ENCODE measurements at places on chromosomes 1 and 21.

GRCh38 chr1:12047120-12047876 is 15.8 kb upstream of the TNFRSF8 start:
- DNase-seq = peak; percentile 39

- DNase-seq = no peak
Measured at GRCh38 chr1:187641463-187641862, 812.7 kb downstream of the PLA2G4A start.

- no peak for DNase-seq
Measured at GRCh38 chr1:12244078-12244477, 14.2 kb downstream of the VPS13D start.

DNA sequence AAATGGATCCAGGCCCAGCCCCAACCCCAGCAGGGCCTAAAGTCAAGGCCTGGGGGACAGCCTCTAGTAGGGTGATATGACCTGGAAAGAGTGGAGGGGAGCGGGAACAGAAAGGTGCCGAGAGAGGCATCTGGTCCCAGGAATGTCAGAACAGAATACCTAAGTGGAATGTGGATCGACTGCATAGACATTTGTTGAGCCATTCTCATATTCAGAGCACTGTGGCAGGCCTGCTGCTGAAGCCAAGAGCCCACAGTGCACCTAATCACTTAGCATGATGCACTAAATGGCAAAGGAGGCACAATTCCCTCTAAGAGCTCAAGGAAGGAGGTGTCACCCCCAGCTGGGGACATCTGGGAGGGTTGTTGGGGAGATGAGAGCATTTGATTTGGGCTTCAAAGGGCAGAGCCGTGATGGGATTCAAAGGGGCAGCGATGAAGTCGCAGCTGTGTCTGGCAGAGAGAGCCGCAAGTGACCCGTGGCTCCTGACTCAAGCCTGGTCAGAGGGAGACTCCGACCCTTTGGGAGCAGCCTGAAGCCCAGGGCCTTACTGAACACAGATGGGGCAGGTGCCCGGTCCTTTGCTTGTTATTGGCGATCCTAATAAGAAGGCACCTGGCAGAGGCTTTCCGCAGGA is 8.6 kb upstream of the PKP1 start:
- DNase-seq = no peak

GRCh38 chr1:155136748-155137147 is 1.1 kb downstream of the SLC50A1 start:
- no peak for DNase-seq

- no peak for DNase-seq
Measured at GRCh38 chr1:177116941-177117340, 47.6 kb downstream of the ASTN1 start.

DNA sequence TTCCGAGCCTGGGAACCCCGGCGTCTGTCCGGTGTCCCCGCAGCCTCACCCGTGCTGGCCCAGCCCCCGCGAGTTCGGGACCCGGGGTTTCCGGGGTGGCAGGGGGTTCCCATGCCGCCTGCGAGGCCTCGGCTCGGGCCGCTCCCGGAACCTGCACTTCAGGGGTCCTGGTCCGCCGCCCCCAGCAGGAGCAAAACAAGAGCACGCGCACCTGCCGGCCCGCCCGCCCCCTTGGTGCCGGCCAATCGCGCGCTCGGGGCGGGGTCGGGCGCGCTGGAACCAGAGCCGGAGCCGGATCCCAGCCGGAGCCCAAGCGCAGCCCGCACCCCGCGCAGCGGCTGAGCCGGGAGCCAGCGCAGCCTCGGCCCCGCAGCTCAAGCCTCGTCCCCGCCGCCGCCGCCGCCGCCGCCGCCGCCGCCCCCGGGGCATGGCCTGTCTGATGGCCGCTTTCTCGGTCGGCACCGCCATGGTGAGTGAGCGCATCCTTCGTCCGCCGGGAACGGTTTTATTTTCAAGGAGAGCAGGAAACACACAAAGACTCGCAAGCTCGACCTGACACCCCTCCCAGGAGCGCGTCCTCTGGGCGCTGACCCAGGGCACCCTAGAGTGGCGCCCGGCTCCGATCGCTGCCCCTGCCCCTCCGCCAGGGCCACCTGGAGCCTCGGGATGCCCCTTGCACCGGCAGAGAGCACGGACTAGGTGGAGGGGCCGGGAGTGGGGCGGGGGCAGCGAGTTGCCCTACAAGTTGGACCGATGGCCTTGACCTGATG is at the start of gene ABCG1:
ABCG1 (plus strand) TSS at position 305 of the 770 bp plus-strand sequence; CDS start at position 428, 123 bp downstream.
- DNase-seq = no peak

- DNase-seq = no peak
Measured at GRCh38 chr1:186681121-186681520, 898 bp upstream of the PTGS2 start.

DNA sequence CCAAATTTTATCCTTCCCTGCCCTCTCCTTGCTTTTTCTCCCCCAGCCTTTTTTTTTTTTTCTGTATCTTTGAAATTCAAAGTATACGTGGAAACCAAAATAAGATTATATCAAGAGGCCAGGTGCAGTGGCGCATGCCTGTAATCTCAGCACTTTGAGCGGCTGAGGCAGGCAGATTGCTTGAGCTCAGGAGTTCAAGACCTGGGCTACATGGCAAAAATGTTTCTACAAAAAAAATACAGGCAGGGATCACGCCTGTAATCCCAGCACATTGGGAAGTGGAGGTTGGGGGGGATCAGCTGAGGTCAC is 6.6 kb upstream of the PRCC start:
- no peak for DNase-seq

DNA sequence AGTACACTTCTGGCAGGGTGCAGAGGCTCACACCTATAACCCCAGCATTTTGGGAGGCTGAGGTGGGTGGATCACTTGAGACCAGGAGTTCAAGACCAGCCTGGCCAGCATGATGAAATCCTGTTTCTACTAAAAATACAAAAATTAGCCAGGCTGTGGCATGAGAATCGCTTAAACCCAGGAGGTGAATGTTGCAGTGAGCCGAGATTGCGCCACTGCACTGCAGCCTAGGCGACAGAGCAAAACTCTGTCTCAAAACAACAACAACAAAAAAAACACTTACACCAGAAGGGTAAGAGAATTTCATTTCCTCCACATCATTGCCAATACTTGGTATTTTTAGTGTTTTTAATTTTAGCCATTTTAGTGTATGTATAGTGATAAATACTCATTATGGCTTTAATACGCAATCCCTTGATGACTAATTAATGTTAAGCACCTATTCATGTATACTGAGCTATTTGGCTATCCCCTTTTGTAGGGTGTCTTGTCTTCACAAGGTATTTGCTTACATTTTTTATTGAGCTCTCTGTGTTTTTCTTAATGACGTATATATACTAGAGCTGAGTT is 77.1 kb upstream of the TNR start:
- no peak for DNase-seq

DNA sequence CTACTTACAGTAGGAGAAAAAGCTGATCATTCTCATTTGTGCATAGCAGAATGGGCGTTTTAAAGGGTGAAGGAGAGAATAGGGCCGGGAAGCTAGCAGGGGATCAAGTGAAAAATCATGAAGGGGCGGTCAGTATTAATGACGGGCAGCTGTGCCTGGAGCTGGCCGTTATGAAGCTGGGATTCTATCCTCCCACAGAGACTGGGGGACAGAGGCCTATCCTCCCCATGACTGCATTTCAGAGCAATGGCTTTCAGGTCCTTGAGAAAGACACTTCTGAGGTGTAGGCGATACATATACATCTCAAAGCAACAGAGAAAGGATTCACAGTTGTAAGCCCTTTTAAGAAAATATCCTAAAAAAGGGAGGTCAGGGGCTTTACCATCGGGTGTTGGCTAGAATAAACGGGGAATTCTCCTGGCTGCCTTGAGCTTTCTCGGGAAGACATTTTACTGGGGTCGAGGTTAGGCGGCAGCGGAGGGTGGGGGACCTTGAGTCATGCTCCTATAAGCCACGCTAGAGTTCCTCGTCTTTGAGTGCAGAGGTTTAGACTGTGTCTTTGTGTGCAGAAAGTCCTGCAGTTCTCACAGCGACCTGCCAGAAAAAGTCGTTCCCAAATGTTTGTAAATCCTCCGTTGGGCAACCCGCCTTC is 559 bp upstream of the MTARC2 start:
- DNase-seq = no peak

DNA sequence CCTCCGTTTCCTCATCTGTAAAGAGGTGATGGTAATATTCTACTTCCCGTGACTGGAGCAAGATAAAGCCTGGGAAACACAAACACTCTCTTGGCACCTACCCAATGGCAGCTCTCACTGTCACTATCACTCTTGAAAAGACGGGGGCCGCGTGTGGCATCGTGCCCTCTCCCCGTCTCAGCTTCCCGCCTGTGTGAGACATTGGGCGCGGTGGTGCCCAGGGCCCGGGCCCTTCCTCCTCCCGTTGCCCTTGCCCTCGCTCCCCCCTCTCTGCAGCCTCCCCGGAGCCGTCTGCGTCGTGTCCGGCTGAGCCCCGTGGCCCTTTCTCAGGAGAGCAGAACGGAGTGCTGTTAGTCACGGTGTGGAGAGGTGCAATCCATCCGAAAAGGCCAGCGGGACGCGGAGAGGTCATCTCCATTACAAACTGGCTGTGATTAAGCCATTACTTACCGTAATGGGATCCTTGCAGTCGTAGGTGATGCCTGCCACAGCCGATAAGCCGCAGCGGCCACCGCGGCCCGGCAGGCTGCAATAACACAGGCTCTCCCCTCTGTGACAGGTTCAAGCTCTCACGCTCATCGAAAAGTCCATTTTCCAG is 156.4 kb upstream of the ZC3H12A start:
- no peak for DNase-seq

DNA sequence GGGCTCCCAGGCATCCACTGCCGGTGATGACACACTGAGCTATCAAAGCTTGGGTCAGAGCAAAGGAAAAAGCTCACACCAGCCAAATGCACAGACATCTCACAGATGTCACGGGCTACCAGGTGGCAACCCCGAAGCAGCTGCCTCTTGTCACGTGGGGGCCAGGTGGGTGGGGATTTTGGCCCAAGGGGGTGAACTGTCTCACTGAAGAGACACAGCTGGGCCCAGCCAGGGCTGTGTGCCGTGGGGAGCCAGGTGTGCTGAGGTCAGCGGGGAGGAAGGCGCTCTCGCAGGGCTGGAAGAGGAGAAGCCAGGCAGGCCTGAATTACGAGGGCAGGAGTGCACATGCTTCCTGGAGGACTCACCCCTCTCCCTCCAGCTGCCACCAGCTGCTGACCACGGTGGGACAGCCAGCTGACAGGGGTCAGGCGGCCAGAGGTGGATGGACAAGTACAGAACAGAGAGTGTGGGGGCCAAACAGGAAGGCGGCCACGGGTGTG is 32.4 kb downstream of the KCNN3 start:
- DNase-seq = no peak

DNA sequence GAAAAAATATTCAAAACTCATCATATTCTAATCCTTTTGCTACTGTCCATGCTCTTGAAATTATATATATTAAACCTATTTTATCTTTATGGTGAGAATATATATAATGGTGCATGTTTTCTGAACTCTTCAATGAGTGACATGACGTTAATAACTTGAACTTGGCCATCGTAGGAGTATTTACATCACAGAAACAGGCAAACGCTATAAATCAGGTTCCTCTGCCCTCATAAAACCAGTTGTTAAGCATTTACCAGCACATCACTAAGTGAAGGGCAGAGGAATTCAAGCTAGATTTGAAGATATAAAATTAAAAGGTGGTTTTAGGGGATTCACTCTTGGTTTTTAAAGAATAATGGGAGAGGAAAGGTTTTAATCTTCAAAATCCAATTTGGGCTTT is 20.5 kb downstream of the NID1 start:
- no peak for DNase-seq

GRCh38 chr1:33273406-33273805 is 17.1 kb downstream of the ZNF362 start:
- DNase-seq = no peak

GRCh38 chr1:165686971-165687433 is 11.4 kb downstream of the ALDH9A1 start:
- DNase-seq = no peak

- no peak for DNase-seq
Measured at GRCh38 chr1:237817277-237817676, 73.4 kb downstream of the ZP4 start.

DNA sequence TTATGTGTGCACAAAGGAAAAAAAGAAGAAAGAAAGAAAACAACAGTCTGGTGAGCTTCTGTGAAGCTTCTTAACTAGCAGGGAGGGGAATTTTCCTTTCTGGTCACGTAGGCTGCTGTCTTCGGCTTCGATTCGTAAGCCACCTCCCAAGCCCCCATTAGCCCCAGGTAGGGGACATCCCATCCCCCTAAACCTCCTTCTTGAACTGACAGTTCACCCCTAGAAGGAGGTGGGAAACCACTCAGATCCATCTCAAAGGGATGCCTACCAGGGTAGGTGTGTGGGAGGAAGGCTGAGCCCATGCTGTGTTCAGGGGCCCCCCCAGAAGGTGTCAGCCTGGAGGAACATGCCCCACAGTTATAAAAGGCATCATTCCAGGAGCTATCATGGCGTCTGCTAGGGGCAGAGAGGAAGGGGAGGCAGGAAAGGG is 25.8 kb downstream of the CD247 start:
- no peak for DNase-seq

- DNase-seq = no peak
Measured at GRCh38 chr1:197277166-197277565, 9.1 kb downstream of the CRB1 start.

DNA sequence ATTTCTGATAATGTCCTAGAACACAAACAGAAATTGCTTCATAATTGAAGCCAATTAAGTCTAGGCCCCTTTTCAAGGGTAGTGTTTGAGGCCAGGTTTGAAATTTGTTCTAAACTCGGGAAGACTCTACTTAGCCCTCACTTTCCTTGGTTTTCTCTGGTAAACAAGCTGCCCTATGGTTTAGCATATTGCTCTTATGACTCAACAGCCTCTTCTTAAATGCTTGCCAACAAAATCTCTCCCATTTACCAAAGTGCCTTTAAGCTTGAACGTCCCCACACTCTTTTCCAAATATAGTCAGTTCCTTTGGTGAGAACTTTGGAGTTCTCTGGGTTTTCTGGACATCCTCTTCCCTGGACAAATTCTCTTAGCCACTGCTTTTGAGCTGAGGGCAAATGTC is 5.8 kb upstream of the LCE6A start:
- DNase-seq = no peak

- no peak for DNase-seq
Measured at GRCh38 chr1:94240822-94241221, 3.4 kb upstream of the ARHGAP29 start.

- DNase-seq = no peak
Measured at GRCh38 chr1:8527941-8528340, 210.0 kb downstream of the SLC45A1 start.

GRCh38 chr1:64161357-64161941 is 42.0 kb upstream of the UBE2U start:
- no peak for DNase-seq

- DNase-seq = peak; percentile 13
Measured at GRCh38 chr1:28737307-28738132, 780 bp downstream of the YTHDF2 start.

DNA sequence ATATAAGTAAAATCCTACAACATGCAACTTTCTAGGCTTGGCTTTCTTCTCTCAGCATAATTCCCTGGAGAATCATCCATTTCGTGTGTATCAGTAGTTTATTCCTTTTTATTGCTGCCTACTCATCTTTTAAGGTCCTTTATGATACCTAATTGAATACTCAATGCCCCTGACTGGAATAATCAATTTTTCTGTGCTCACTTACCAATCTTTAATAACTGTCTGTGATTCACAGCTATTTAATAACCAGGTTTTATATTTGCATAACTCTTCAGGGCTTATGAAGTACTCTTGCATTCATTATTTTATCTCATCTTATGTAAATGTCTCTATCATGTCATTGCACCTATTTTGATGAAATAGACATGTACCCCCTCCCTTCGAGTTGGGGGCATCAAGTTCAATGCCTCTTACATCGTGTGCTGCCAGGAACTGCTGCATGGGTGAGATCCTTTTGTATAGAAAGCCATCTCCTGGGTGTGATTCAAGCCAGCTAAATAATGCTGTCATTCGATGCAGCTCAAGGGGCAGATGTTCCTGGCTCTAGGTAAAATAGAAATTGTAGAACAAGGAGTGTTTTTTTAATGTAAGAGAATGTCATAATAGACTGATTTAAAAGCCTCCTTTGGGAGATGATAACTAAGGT is 222.7 kb downstream of the SLC35F3 start:
- no peak for DNase-seq
